Dermis microvascular lymphatic vessel endothelial cell (primary cell): ENCODE measurements at places on chromosomes 12 and 14. TPM values are rescaled to one million over a fixed set of nuclear protein-coding genes. Genes with fewer than 3 reads are reported as not detected.
A peak's percentile ranks its signal among the peaks of the same experiment; 100 is the strongest.

GRCh38 chr12:93429852-93430251 is 11.9 kb downstream of the UBE2N start:
- DNase-seq, result no peak

GRCh38 chr12:122133192-122133950 is 40.6 kb downstream of the IL31 start:
- DNase-seq, result peak; percentile 50

DNA sequence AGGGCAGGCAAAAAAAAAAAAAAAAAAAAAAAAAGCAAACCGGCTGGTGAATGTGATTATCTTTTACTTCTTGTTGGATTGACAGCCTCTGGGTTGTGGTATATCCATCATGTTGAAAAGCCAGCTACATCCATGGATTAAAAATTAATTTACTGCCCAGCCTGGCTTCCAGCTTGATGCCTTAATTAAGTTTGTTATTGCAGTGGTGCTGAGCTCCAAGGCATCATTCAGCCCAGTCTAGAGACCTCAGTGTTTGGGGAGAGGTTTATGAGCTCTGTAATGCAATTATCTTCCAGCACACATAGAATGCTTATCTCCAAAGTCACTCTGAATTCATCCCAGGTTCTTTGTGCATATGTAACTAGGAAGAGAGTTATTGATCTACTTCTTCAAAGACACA is 114.8 kb downstream of the RIMBP2 start:
- DNase-seq, result no peak

DNA sequence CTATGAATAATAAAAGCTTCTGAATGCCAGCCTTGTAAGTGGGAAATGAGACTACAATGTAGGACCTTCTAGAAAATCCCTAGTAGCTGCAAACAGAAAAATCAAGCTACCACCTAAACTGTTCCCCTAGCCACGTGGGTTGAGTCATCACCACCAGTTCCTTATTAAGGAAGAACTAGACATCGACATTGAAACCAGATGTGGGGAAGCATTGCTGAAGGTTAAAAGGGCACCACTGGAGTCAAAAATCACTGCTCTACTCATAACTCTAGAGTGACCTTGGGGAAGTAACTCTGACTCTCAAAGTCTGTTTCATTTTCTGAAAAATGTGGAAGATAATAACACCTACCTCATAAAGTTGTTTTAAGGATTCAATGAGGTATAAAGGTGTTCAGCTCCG is 9.4 kb upstream of the CNIH1 start:
- DNase-seq, result no peak

DNA sequence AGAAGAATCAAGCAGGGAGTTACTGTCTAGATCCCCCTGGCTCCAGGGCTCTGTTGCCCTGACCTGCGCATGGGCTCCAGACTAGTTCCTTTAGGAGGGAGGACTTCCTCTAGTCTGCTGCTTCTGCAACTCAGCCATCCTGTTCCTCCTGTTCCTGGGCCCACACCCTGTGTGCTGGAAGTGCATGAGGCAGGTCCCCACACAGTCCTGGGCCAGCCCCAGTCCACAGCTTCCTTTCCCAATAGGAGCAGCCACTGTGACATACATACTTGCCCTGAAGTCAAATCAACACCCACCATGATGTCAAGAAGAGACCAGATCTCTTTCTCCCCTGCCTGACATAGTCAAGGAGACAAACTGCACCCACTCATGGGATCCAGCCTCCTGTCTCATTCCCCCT is 1.3 kb downstream of the SDR9C7 start:
- no peak for DNase-seq

GRCh38 chr12:123037791-123038190 is 57.3 kb downstream of the ARL6IP4 start:
- no peak for DNase-seq

DNA sequence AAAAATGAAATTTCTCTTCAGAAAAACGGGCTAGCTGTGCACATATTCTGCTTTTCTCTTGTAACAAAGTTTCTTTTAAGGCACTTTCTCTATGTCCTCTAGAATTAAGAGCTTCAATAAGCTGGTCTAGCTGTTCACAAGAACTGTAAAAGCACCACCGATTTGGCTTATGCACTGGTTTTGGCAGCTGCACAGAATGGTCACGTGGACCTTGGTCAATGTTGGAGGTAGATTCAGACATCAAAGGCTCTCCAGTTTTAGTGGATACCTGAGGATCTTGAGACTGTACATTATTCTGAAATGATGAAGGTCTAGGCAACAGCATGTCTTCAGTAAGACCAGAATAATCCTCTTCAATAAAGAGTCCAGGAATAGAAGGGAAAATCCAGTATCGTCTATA is 61.5 kb upstream of the CFL2 start:
- no peak for DNase-seq

DNA sequence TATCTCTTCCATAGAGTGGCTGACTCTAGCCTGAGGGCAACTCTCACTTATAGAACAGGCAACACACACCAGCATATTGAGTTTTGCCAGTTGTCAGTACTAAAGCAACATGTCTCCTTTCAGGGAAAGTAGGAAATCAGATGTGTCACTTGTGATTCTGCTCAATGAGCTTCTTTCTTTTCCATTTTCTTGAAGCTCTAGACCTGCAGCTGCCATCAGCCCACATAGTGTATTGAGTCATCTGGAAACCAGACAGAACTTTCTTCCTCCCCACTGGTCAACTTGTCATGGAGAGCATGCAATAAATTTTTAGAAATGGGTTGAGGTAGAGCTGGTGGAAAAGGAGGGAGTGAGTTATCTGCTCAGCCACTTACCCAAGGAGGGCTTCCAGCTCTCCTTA is 209.0 kb upstream of the PLEKHG7 start:
- DNase-seq, result no peak

- DNase-seq, result peak; percentile 49
Measured at GRCh38 chr14:50260511-50260910, 29.1 kb upstream of the SOS2 start.

- DNase-seq, result no peak
Measured at GRCh38 chr12:59093073-59093772, 172.9 kb upstream of the LRIG3 start.

DNA sequence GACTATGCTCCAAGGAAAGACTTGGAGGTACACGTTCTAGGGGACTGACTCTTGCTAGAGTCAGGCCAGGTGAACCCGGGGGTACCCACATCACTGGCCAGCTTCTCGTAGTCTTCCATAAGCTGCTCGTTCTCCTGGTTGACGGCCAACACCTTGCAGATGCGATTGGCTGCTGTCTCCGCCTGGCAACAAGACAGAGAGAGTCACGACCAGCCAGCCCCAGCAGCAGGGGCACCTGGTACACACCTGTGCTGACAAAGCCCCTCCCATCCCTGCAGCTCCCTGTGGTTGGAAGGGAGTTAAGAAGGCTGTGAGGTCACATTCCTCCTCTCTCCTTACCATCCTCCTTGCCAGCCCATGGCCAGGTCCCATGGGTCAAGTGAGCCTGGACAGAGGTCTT is 85.5 kb downstream of the ACTN1 start:
- DNase-seq, result no peak

GRCh38 chr12:107558141-107558815 is 127.3 kb upstream of the PWP1 start:
- DNase-seq, result no peak

- DNase-seq, result no peak
Measured at GRCh38 chr12:80869264-80869663, 68.5 kb downstream of the LIN7A start.

DNA sequence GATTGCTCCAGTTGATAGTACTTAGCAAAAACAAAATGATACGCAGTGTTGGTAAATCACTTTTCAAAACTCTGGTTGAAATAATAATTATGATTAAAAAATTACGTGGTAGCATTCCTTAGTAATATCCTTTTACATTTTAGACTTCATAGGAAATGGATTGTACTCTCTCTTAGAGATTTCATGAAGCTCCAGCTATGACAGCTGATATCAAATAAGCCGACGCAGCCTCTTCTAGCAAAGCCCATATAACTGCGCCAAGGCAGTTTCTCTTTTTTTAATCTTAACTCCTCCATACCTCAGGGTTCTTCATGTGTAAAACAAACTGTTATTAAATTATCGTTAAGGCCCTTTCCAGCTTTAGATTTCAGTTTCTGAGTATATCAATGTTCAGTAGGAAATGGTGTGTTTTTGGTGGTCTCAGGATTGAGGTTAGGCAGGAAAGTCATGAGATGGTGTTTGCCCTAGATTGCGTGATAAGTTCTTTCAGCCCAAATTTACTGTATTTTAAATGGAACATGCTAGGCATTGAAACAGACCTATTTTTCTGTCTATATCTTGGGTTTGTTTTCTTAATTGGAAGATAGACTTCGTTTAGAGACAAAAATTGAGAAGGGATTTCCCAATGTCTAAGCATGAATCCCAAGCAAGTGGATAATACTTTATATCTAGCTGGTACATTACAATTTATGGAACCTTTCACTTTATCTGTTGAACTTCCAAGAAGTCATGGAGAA is 902 bp upstream of the CFL2 start:
- DNase-seq, result no peak

DNA sequence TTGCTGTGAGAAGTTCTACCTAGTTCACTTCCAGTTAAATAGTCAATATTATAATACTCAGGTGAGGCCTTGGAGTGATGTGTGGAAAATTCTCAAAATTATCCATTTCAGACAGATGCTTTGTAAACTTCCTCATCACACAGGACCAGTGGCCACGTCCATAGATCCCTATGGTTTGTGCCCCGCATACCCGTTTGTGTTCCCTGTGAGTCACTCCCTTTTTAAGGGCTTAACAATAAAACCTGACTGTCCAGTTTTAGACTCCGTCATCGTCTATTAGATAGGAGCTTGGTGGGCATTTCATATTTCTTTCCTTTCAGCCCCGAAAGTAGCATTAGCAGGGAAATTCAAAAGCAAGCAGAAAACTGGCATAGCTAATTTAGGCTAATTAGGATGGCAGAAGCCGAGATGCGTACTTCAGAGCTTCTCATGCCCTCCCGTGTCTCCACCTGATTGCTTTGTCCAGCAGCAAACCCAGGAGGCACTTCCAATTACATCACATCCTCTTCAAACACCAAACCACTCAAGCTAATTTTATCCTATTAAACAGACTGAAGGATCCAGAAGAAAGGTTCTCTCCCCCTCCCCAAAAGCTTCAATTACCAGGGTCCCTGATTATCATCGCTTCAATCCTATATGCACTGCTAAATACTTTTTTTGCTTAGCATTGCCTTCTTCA is 186.6 kb upstream of the OTX2 start:
- DNase-seq, result no peak

DNA sequence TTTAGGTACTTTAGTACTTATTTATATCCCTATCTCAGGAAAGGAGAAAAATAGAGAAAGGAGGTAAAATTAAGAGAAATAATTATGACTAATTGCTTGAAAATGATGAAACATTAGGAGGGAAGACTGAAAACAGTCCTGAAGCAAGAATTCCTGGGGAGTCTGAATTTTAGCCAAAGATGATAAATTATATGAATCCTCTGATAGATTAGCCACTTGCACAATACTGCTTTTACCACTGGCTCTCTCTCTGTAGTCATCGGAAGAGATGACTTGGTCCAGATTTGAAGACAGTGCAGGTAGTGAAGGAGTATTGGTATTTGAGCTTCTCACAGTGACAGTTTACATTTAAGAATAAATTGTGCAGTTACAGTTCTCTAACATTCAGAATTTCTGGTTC is 83.8 kb upstream of the CLEC14A start:
- DNase-seq, result no peak

GRCh38 chr14:87409393-87409792 is 583.6 kb downstream of the GALC start:
- no peak for DNase-seq

GRCh38 chr14:31842899-31843298 is 234.2 kb upstream of the ARHGAP5 start:
- DNase-seq, result no peak

DNA sequence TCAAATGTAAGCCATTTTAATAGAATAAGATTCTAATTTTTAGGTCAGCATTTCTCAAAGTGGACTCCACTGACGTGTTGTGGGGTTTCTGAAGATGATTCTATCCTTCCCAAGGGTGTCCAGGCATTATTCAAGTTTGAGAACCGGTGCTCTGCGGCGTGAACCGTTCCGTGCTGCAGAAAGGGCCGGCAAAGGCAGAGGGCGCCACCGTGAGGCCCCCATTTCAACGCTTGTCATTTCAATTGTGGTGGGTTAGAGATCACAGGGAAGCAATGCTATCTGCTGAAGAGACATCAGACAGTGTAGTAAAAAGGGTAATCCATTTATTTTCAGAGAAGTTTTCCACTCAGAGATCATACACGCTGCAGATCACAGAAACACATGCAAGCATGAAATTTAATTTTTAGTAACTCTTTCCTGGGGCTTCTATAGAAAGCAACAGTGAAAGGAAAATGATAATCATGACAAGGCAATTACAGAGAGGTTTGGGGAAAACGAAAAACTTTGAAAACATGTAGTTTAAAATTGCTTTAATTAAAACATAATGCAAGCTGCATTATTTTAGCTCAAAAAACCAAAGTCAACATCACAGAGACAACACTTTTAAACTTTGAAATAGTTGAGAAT is 201.7 kb downstream of the EXOC5 start:
- DNase-seq, result peak; percentile 4

ASCL1 gene
- not detected in 2 replicates for total RNA-seq

PLEKHG7 gene
- not detected in 2 replicates for total RNA-seq

SYCP3 gene
- total RNA-seq, result under 0.01 TPM in 1 of 2 replicates, not detected in the other

P2RX2 gene
- not detected in 2 replicates for total RNA-seq

HEBP1 gene
- 20.5 and 38.8 TPM in 2 replicates for total RNA-seq

SLCO1B1 gene
- total RNA-seq, result not detected in 2 replicates

SAMD4A gene
- total RNA-seq, result 20.8 and 32.2 TPM in 2 replicates

OR4K13 gene
- total RNA-seq, result not detected in 2 replicates

KIF5A gene
- under 0.01 TPM in 2 replicates for total RNA-seq

GPR162 gene
- 0.51 and 0.76 TPM in 2 replicates for total RNA-seq

ATP5F1B gene
- total RNA-seq, result 504 and 583 TPM in 2 replicates

PLCZ1 gene
- total RNA-seq, result not detected in 2 replicates

VRTN gene
- not detected in 2 replicates for total RNA-seq

MAP1LC3B2 gene
- 0.13 and 0.63 TPM in 2 replicates for total RNA-seq
